ENCODE measurements at places on chromosomes 11 and 22.

DNA sequence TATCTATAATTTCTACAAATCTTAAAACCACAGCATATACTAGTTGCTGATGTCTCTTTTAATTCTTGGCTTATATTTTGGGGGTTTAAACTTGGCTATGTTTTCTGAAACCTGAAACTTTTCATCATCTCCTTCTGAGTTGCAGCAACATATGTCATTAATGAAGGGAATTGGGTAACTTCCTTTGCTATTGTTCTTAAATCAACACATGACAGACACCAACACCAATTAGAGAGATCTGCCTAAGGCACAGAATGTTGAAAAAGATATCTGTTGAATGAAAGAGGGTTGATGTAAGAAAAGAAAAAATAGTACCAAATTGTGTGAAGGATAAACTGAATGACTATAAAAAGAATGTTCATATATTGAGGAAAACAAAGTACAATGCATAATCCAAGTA, 10.3 kb upstream of the GAS2 start:
- no peak for DNase-seq

DNA sequence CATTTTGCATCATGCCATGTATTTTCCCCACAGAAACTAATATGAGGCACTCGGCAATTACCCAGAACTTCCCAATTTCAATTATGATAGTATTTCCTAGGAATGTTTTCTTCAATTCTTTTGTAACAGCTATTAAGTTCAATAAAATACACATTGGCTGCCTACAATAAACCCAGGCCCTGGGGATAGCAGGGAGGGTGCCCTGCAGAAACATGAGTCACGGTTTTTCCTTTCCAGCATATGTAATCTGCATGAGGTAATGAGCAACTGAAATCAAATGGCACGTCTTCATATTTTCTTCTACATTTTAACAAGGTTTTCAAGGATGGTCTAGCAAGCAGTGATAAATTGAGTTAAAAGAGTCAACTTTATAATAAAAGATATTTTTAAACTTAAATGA, 32.0 kb downstream of the GUCY1A2 start:
- no peak for DNase-seq

DNA sequence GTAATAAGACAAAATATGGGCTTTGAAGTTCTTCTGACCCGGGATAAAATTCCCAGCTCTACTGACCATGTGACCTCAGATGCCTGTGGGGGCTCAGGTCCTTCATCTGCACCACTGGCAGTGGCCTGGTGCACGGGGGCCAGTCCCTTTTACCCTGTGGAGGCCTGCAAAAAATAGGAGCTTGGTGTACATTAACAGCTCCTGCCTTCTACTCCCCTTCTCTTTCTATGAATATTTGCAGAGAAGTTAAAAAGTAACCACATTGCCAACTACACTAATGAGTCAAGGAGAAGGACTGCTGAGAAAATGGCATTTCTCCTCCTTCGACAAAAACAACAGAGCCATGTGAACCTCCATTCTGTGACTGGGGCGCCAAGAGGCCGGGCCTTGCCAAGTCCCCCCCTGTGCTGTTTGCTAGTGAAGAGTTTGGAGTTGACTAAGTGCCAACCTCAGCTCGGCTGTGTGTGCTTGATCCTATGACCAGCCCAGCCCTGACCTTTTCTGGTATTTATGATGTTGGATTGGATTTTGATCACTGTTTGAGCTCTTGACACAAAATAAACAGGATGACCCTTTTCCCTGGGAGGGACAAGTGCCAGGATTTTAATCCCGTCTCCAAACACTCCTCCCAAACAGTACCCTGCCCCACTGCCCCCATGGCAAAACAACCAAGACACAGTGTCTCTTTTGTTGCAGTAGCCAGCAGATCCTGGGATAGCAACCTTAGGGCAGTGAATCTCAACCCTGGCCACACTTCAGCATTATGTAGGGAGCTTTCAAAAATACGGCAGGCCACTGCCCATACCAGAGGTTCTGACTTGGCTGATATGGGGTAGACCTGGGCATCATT, 380.1 kb downstream of the LARGE1 start:
- DNase-seq: no peak

DNA sequence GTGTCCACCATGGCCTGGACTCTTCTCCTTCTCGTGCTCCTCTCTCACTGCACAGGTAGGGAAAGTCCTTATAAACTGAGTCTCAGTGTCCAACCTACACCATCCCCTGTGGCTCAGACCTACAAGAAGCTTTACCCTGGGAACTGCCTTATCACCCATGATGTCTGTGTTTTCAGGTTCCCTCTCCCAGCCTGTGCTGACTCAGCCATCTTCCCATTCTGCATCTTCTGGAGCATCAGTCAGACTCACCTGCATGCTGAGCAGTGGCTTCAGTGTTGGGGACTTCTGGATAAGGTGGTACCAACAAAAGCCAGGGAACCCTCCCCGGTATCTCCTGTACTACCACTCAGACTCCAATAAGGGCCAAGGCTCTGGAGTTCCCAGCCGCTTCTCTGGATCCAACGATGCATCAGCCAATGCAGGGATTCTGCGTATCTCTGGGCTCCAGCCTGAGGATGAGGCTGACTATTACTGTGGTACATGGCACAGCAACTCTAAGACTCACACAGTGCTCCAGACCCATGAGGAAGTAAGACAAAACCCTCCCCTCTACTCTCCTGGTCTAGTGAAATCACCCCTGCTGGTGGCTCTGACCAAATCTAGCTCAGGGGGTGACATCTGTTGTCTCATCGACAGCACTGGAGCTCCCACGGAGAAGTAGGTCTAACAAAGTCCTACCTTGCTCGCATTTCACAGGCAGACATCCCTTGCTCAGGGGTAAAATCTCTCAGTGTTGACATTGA, 74.3 kb downstream of the VPREB1 start:
- DNase-seq: no peak

DNA sequence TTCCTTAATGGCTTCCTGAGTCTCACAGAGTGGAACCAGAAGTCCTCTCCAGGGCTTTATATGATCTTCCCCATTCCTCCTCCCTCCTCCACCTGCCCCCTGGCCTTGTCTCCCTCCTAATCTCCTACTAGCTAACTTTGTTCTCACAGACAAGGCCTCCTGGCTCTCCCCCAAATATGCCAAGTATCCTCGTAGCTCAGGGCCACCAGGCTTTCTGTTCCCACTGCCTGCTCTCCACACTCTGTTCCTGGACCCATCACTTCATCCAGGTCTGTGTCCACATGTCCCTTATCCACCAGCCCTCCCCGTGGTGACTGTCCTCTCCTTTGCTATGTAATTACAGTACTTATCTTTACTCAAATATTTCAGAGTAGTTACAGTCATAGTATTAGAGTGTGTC, 23.2 kb upstream of the LMO1 start:
- DNase-seq: no peak

- DNase-seq: no peak
Observed at GRCh38 chr11:64879244-64879900, 951 bp upstream of the EHD1 start.

GRCh38 chr11:117606211-117606610, 190.8 kb downstream of the DSCAML1 start:
- DNase-seq: no peak

- DNase-seq: no peak
Observed at GRCh38 chr11:27381238-27381666, 18.2 kb upstream of the CCDC34 start.

DNA sequence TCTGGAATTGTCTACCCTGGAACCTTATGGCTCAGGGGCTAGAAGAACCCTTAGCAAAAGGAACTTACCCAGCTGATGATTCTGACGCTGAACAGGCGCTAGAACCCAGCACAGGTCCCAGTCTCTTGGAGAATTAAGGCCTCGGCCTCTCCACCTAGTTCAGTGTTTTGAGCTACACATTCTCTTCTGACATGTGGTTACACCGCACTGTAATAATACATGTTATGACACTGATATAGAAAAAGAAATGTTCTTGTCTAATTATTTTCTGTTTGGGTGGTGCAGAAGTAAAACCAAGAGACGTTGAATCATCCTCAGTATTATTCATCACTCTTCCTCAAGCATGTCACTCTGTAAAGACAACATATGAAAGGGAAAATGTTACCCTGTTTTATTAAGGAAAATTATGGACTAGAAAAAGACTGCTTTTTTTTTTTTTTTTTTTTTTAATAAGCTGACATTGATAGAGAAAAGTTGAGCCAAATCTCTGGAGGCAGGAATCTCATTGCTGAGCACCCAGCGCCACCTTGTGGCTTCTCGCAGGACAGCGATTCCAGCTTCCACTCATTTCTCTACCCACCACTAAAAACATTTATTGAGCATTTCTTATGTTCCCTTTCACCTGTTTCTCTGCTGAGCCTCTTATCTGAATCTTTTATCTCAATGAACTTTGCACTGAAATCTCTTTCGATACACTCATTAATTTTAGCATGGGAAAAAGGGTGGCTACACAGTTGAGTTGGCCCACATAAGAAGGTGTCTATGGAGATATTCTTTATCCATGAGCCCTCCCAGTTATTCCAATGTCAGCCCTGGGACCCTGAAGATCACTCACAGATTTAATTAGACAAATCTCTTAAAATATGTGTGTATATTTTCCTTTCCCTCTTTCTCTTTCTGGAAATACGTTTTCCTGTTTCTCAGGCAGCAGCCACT, 12.6 kb upstream of the APLNR start:
- DNase-seq: peak; percentile 76

- DNase-seq: no peak
Observed at GRCh38 chr11:17591293-17591692, 44.2 kb downstream of the OTOG start.

All from Peyer's patch (tissue), 4 donors.